Fibroblast of villous mesenchyme (primary cell): ENCODE measurements at places on chromosomes 13 and 19. TPM values are rescaled to one million over a fixed set of nuclear protein-coding genes. Genes with fewer than 3 reads are reported as not detected.

DNA sequence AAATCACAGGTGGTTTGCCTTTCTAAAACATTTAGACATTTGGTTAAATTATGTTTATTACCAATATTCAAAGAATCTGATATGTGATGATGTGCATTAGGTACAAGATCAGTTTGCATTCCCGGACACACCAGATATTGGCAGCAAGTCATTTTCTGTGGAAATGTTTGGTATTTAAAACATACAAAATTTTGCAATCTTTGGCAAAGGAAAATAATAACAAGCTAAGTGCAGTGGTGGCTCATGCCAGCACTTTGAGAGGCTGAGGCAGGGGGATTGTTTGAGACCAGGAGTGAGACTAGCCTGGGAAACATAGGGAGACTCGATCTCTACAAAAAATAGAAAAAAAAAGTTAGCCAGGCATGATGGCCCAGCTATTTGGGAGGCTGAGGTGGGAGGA lies 29.1 kb upstream of the TSC22D1 start:
- DNase-seq, result peak; percentile 27

DNA sequence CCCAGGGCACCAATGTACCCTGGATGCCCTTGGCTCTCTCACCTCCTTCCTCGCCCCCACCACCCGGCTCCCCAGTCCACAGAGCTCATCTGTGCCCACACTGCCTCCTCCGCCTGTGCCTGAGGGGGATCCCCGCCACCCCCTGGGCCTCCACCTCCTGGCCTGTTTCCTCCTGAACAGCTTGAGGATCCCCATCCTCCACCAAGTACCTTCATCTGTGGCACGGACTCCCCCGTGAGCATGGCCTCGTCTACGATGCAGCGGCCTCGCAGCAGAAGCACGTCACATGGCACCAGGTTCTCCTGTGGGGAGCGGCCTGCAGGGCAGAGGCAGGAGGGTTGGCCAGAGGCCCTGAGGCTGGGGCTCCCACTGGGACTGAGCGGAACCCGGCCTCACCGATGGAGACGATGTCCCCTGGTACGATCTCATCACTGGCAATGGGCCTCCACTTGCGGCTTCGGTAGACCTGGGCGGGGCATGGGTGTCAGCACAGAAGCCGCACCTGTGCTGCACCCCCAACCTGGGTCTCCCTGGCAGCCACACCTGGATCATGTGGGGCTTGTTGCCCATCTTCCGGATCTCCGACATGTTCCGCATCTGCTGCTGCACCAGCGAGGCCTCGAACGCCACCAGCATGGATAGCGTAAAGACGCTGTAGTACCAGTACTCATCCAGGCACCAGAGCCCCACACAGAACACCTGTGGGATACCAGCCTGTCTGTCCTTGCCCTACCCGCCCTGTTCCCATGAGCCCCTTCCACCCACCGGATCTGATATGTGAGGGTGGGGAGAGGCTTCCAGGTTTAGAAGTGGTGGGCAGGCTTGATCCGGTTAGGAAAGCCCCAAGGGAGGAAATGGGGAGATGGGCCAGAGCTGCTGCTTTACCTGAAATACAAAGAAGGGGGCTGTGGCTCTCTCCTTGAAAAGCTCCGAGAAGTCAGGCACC lies 6.8 kb downstream of the ATP13A1 start:
- DNase-seq, result no peak

- no peak for DNase-seq
Observed at GRCh38 chr13:97695684-97696083, 257.8 kb upstream of the IPO5 start.

DNA sequence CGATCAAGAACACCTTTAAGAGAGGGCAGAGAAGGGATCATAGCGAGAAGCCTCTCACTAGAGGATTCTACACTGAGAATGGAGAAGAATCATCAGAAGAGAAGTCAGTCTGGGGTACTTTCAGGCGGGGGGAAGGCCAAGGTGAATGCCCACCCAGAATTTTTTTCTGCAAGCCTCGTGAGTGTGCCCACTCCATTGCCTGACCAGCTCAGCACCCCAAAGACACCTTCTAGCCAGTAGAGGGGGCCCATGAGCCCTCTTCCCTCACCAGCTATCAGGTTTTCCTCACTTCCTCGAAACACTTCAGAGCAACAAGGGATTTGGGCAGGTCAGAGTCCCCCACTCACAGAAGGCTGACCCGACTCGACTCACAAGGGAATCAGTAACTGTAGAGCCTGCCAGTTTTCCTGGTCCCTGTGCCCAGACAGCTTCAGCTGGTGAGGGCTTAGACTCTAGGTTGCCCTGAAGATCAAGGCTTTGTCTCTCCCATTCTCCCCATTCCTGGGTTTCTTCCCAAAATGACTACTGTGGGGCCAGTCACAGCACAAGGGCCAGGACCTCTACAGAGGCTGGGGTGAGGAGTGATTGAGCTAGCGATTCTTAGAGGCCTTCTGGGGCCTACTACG lies 18.4 kb downstream of the NLRP13 start:
- no peak for DNase-seq

DNA sequence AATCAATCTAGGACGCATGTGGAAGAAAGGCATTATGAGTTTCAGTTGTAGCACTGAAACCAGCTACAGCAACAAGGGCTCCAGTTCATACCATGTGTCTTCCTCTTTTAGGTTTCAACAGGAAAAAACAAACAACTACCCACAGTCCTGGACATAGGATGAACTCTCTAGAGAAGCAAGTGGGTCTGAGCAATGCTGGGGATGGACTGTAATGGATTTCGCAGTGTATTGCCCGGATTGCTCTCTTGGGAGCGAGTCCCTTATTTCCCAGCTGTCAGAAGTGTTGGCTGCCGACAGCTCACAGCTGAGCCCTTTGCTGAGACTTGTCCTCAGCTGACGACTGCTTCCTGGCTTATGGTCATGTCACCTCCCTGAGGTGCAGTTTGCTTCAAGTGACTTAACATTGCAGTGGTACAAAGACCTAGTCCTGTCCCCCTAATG lies 12.1 kb upstream of the MYCBP2 start:
- DNase-seq, result no peak

GRCh38 chr13:112859817-112860190 lies 109.2 kb upstream of the MCF2L start:
- peak; percentile 22 for DNase-seq

DNA sequence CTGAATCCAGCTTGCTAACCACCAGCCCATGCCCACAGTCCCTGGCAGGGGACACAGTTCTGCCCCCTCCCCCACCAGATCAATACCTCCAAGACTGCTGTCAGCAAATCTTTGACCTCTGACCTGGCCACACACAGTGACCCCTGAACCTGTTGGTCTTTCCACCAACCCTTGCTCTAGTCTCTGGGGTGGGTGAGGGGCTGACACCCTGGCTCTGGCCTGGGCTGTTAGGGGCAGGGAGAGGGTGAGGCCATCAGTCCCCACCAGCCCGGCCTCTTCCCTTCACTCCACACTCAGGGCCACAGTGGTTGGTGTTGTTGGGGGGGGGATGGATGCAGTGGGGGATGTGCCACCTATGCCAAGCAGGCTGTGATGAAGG lies 21.8 kb upstream of the SLC7A10 start:
- no peak for DNase-seq

GRCh38 chr13:21476893-21477472 lies 17.9 kb upstream of the ZDHHC20 start:
- DNase-seq, result peak; percentile 83

DNA sequence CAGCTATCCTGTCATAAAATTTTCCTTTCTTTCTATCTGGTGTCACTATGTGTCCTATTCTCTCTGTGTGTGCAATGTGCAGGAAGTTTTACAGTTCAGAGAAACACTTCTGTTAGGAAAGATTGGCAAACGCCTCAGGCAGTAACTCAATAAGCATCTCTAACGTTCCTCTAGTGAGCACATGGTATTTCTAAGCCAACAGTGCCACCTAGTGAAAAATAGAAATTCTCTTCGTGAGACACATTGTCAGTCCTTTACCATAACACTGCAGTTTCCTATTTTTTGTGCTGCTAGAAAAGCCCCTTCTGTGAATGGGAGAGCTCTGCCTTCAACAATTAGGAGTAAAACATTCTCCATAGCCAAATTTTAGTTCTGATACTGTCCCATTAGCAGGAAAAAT lies 50.7 kb downstream of the ZNF723 start:
- DNase-seq, result peak; percentile 16

- no peak for DNase-seq
Observed at GRCh38 chr19:56831255-56831654, 9.3 kb downstream of the PEG3 start.

DNA sequence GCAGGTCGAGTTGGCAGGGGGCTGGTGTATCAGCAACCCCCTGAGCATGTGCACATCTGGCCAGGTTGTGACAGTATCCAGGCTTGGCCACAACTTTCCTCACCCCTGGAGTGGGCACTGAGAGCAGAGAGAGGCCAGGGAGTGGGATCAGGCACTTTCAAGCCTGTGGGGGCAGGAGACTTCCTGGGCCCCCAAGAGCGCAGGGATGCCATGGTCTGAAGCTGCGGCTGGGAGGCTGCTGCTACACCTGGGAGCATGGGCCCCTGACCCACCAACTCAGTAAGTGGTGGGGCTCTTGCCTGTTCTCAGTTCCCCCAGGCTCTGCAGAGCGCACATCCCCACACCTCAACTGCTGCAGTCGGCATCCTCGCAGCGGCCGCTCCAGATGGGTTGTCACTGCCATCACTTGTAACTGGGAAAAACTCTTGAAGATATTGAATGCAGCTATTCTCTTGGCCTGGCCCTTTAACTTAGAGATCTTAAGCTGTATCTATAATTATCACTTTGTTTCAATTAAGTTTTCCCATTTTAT lies 245.4 kb upstream of the SLITRK1 start:
- no peak for DNase-seq

DNA sequence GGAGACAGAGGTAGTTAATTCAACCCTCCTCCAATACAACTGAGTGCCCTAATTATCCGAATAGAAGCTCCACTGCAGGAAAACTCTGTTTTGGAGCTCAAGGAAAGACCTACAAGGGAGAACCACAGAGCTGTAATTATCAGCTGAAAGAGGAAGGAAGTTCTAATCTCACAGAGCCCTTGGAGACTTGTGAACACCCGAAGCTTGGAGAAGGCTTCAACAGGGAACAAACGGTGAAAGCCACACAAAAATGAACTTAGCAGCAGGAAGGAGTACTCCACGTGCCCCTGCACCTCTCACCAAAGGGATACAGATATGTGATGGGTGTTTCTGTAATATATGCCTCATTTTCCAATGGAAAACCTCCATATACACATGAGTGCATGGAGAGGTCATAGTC lies 61.1 kb downstream of the IRS2 start:
- no peak for DNase-seq

PALM gene
- 0.32 and 1.7 TPM in 2 replicates for total RNA-seq

SWSAP1 gene
- 0.86 and 1.3 TPM in 2 replicates for total RNA-seq
